ENCODE measurements at places on chromosomes 12 and 14.

DNA sequence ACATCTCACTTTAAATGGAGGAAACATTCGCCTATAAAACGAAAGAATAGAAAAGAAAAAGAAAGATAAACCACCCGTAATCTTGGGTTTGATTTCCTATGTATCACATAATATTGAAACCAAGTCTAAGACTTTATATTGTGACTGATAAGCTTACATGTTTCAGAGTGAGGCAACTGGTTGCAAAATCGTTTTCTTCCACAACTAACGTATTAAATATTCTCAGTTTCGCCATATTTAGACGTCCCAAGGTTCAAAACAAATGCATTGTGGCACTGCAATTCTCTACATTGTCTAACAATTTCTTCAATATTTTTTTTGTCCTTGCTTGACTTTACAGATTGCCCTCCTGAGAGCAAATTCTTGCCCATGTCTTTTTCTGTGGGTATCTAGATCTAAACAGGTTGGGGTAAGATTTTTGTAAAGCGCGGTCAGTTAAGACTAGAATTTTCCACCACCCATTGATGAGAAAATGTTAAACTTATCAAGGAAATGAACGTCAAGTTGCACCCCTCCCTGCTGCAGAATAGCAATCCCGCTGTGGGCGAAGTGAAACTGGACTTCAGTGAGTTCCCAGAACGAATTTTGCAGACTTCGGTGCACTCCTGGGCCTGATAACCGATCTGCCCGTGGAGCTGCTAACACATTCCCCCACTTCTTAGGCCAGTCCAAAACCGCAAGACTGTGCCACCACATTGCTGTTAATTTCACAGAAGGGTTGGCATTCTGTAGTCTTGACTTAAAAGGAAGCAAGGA lies 2.7 kb downstream of the TBX3 start:
- no peak for DNase-seq

- no peak for DNase-seq
These were observed 341.4 kb downstream of the ADAMTS20 start for GRCh38 chr12:43210485-43211192.

DNA sequence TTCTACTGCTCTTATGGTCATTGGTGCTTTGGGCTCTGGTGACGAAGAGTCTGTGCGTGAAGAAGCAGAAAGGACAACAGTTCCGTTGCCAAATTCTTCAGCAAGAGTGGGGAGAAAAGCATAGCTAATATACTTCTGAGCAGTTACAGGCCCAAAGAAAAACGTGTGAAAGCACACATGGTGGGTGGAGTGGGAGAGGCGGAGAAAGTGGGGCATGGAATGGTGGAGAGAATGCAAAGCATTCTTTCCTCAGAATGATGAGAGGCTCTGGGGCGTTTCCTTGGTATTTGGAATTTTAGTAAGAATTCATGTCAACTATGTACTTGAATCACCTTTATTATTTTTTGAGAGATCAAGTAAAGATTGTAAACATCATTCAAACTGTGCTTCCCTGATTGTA lies 396.1 kb downstream of the NAV3 start:
- DNase-seq: no peak

DNA sequence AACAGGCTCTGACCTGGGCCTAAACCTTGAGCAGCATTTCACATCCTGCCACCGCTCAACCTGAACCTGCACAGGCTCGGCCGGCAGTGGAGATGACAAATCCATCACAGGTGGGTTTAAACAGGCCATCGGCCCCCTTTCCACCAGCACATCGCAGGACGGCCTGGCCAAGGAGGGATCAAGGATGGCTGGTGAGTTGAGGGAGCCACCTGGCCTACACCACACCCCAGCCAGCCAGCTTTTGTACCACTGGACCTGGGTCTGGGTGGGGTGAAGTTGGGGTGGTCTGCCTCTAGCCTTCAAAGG lies 14.2 kb downstream of the MMAB start:
- DNase-seq: no peak

GRCh38 chr14:64594438-64594837 lies 44.7 kb downstream of the PPP1R36 start:
- no peak for DNase-seq

GRCh38 chr14:54567639-54568561 lies 972 bp downstream of the SAMD4A start:
- DNase-seq: peak; percentile 35

- peak; percentile 61 for DNase-seq
These were observed 75.6 kb downstream of the LMO3 start for GRCh38 chr12:16530268-16530850.

DNA sequence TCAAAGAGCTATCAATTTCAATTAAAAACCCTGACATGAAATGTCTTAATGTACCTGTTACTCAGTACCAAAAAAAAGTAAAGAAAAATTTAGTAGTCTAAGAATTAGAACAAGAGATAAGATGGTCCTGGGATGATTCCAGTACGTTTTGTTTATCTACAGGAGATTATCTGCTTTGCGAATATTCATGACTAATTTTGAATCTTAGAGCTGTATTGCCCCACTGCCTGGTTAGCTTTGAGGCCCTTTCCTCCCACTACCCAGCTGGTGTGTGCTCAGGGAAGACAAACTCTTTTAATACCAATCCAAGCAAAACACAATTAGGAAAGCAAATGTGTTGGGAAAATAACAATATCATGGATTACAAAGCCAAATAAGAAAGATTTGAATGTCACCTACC lies 263.5 kb downstream of the FOXG1 start:
- no peak for DNase-seq

- DNase-seq: no peak
These were observed 3.4 kb upstream of the CDH24 start for GRCh38 chr14:23060536-23061260.

GRCh38 chr12:45289245-45290215 lies 73.6 kb downstream of the ANO6 start:
- DNase-seq: no peak

DNA sequence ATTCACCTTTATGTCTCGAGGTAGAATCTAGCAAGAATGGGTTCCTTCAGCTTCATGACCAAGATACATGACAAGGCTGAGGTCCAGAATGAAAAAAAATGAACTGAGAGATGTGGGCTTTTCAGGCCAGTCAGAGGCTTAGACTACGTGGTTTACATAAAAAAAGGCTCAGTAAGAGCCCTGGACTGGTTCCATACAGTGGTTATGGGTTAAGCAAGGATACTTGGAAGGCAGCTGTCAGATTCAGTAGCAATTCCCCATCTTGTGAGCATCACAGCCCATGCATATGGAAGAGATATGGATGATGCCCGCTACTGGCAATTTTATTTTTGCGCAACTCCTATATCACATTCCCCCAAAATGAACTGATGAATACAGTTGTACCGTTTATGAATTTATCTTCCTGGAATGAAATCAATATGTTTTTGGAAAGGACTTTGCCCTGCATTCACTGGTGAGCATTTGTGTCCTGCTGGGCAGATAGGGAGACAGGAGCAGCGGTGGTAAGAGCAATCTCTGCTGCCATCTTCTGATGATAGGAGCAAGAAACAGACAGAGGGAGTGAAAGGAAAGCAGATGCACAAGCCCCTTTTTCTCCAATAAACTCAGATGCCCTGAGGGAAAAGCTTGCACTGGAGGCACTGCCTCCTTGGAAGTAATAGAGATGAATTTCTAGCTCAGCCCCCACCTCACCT lies 280.4 kb downstream of the GALC start:
- peak; percentile 29 for DNase-seq

GRCh38 chr12:77087427-77087826 lies 22.1 kb upstream of the E2F7 start:
- no peak for DNase-seq
